Esophagus mucosa (tissue), 1 donor: ENCODE measurements at places on chromosomes 4 and X. TPM values are rescaled to one million over a fixed set of nuclear protein-coding genes. Genes with fewer than 3 reads are reported as not detected.

The DMRTC1 gene
- total RNA-seq, result not detected

The LANCL3 gene
- total RNA-seq, result 2.6 TPM

The SOWAHB gene
- total RNA-seq, result 9.6 TPM

The MAGEA2 gene
- total RNA-seq, result not detected

The FTHL17 gene
- total RNA-seq, result not detected

The PABPC5 gene
- total RNA-seq, result not detected

The PAGE2 gene
- total RNA-seq, result not detected

The MAGEB2 gene
- total RNA-seq, result not detected
